ENCODE measurements at places on chromosomes 2 and 18.

DNA sequence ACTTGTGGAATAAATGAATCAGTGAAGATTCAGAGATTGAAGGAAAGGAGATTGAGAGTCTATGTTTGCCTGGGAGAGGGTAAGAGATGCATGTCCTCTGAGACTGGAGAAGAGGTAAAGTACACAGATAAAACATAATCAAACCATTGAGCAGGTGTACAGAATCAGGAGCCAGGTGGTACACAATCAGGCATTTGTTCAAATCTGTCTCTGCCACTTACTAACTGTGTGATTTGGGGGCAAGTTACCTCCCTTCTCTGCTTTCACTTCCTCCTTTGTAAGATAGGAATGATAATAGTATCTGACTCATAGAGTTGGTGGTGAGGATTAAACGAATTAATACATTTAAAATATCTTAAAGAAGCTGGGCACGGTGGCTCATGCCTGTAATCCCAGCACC, 94.0 kb downstream of the CDK15 start:
- no peak for DNase-seq

DNA sequence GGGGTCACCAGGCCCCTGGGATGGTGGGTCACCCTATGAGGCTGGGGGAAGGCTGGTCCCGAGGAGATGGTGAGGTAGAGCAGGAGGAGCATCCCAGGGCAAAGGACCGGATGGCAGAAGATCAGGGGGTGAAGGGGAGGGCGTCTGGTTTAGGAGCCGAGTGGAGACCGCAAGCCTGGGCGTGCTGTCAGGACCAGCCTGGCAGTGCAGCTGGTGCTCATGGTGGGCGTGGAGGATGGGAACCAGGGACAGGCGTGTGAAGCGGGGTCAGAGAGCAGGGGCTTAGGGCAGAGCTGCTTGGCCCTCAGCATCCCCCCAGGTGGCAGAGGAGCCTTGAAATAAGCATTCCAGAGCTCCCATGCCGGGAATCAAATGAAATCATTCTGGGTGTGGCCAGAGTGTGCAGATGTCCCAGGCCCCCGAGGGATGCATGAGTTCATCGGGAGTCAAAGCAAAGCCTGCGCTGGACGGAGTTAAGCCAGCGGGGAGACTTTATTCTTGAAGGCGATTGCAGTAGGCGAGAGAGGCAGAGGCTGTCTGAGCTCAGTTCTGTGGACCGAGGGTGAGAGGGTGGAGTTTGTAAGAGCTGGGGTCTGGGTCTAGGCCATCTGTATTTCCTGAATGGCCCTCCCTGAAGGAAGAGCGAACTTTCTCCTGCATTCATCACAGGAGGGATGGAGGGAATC, 33.1 kb upstream of the MBP start:
- peak; percentile 10 for DNase-seq

GRCh38 chr2:23926750-23927571, at the start of gene ATAD2B:
Gene ATAD2B, minus strand, starts transcription at chr2:23927123. Its CDS starts 353 bp downstream, at chr2:23926770.
- peak; percentile 97 for DNase-seq

DNA sequence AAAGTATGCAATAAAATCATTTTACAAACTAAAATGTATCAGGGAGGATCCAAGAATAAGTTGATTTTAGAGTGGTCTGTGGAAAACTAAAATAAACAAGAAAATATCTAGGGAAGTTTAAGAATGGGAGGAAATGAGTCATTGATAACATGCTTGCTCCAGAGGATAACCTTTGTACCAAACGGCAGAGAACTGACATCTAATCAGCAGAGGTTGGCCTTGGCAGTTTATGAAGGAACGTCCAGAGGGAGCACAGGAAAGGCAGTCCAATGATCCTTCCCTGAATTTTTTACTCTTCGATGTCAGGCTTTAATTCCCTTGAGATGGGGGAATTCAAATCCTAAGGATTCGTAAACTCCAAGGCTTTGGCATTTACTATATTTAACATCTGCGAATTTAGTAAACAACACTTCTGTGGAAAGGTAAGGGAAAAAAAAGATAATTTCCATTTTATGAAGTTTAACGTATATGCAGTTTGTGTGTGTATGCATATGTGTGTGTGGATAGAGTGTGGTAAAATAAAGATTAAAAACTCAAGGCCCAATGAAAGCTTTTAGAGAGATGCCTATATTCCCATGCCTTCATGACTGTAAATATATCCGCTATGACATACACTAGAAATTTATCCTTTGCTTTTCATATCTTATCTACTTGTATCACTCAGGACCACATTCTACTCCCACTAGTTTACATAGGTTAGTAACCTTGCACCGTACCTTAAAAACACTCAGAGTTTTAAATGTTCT, 8.7 kb upstream of the INPP1 start:
- DNase-seq: no peak

DNA sequence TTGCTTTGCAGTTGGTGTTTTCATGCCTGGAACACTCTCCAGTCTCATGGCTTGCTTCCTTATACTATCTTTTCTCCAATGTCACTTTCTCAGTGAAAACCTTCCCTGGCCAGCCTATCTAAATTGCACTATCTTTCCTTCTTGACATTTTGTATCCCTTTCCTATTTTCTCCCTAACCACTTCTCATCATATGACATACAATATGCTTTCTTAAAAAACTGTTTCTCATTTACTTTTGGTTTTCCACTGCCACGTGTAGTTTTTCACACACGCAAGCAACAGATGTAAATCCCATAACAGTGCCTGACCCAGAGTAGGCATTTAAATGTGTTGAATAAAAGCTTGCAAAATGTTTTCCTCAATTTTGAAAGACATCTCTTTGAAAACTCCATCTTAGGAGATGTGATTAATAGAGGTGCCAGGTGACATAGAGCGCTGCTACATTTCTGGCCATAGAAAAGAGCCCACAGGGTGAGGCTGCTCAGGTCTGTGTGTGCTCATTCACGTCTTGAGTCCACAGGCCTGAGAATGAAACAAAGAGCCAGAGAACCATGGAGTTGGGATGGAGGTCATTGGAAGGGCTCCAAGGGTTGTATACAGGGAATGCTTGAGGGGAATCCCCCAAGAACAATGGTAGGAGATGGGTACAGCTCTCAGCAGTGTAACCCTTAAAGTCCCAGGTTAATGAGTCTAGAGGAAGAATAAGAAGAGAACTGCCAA, 12.7 kb downstream of the ZNF24 start:
- DNase-seq: no peak

DNA sequence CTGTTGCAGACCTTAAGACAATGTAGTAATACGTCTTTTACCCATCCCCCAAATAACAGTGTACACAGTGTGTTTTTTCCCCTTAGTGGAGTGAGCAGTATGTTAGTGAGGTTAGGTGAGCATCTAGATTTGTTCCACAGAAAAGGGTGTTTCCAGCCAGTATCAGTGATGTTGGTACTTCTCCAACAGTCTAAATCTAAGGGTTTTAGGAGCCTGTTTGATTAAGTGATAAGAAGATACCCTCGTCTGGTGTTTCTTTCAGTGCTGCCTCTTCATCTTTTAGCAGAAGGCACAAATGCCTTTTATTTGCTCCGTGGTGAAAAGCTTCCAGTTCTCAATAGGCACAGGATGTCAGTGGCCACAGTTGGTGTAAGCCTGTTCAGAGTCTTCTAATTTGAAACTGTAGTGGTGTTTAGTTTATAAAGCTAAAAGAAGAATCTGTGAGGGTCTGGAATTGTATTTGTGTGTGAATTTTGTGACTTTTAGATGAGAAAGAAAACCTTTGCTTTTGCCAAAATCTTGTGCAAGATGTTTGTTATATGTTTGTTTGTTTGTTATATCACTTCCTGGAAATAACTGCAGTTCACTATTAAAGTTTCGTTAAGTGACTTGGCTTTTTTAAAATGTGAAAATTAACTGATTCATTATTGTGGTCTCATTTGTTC, 71.2 kb downstream of the MAP4K4 start:
- no peak for DNase-seq

- DNase-seq: no peak
Measured at GRCh38 chr2:229269146-229269545, 1.9 kb downstream of the PID1 start.

DNA sequence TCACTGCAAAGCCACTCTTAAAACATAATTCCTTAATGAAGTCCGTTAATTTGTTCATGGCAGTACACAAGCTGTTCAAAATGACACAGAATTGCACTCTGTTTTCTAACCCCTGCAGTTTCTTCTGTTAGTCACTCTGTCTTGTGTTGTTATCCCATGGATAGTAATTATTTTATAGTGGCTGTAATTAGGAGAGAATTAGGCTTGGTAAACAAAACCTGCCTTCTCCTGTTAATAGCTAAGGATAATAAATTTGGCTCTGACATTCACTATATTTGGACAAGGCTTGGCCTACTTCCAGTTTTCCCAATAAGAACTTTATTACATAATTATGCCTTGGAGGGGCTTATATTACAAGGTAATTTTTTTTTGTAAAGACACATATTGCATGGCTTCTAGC, 330.3 kb upstream of the FIGN start:
- no peak for DNase-seq

DNA sequence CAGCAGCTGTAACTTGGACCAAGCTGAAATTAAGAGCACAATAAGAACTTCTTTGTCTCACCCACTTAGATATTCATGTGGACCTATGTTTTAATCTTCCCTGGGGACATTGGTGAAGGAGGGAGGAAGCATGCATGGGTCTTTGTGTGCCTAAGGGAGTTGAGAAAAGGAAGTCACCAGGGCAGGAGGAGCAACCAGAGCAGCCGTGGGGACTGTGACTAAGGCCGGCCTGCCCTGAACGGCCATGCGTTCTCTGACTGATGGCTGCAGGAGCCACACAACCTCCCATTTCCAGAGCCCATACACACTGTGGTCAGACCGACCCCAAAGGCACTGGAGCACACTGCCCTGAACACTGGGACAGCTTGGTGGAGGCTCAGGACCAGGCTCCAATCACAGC, 43.7 kb upstream of the SLC35G4 start:
- no peak for DNase-seq

DNA sequence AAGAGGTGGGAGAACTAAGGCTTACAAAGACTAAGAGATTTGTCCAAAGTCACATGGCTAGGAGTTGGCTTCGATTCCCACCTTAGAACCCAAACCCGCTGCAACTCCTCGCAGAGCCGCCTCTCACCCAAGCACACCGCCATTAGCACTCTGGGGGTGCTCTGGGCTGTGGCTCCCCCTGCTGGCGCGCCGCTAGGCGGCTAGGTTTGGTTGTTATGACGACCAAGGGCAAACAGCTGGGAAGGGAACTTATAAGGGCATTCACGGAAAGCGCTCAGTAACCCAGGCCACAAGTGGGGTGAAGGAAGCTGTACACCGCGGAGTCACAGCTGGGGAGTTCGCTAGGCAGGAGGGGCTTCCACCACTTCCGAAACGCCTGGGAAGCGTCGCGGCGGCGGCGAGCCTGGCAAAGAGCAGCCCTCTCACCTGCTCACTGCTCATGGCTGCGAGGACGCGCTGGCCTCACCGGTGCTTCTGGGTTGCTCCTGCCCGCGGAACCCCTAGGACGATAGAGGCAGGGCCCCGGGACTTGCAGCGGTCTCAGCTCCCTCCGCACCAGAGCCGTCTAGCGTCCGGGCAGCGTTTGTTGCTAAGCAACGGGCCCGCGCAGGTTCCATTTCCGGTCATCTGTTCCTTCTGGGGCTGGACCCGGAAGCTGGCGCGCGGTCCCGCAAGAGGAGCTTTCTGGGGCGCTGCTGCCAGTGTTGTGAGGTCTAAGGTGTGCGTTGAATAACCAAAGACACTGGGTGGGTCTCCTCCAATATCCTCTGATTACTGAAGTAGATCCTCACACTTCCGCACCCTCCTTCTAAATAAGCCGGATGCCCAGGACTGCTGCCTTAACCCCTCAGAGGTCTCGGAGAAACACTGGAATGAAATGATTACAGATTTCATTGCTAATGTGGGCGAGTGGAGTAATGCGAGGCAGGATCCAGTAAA, at the start of gene DNAH7:
Gene DNAH7, minus strand, starts transcription at position 567 of the 939 bp plus-strand sequence. Its CDS starts 126 bp downstream, at position 441.
- peak; percentile 83 for DNase-seq

DNA sequence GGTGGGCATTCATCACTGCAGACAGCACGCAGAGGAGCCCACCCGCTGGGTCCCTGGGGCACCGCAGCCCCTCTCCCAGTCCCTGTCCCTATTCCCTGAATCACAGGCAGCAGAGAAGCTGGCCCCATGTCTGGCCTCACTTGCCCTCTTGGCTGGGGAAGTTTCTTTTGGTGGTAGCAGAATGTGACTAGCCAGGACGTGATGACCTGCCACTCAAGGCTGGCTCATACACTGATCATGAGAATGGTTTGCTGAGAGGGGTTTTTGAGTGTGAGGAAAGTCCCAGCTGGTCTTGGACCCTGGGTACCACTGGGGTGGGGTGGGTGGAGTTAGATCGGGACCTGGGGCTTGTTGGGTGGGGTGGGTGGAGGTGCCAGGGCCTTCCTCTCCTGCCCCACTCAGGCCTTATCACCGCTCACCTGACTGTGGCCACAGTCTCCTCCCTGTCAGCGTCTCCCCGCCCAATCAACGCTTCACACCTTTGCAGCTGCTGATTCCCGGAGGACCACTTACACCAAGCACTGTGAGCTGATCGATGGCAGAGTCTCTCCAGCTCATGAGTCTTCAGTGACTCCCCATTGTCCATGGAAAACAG, 28.9 kb upstream of the FOSL2 start:
- DNase-seq: no peak

DNA sequence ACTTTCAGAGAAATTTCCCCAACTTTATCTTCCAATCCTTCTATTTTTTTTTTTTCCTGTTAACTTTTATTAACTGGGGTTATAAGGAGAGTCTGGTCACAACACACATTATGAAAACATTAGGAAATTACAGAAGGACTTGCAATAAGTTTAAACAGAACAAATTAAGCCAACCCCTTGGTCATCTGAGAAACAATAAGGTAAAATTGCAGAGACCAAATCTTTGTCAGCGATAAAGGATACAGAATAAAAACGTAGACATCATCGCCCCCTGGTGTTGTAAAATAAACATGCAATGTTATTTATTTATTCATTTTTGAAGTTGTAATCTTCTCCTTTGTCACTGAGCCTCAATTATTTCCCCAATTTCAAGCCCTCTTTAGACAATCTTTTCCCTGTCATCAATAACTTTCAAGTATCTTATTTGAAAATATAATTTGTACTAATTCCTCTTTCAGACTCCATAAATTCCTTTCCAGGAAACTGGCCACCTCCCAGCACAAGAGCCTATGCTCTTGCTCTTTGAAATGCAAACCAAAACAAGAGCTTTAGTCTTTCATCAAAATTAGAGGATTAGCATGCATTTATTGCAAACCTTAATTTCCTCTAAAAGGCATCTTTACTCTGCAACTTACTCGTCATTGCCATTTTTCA, 19.5 kb downstream of the G6PC2 start:
- DNase-seq: peak; percentile 40

GRCh38 chr2:197793456-197793855, 8.3 kb upstream of the BOLL start:
- no peak for DNase-seq

- no peak for DNase-seq
Measured at GRCh38 chr18:77512152-77512551, 262.5 kb downstream of the GALR1 start.

GRCh38 chr2:121611730-121612705, 37.2 kb downstream of the CLASP1 start:
- DNase-seq: no peak

DNA sequence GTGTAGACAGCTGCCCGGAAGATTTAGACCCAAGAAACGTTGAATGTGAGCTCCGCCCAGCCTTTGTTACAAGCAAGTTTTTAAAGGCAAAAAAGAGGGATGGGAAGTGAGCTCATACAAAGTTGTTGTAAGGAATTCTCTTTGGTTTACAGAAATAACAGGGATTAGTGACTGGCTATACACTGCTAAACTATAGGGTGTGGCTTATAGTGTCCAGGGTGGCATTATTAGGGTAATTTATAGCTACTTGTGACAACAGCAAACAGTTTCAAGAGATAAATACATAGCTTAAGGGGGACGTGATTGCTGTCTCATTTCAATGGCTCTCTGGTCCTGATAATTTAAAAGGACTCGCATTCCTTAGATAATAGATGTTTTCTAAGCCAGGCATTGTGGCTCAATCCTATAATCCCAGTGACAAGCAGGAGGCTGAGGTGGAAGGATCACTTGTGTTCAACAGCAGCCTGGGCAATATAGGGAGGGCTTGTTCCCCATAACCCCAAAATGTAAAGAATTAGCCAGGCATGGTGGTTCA, 66.5 kb upstream of the TGIF1 start:
- no peak for DNase-seq
